Aorta (tissue), 5 donors: ENCODE measurements at places on chromosomes 5 and 9. TPM values are rescaled to one million over a fixed set of nuclear protein-coding genes. Genes with fewer than 3 reads are reported as not detected.

Gene KLHL3
- total RNA-seq, result 38.1 TPM

Gene FABP6
- not detected for total RNA-seq

Gene FAM151B
- 4.4 TPM for total RNA-seq

Gene SHOC1
- not detected for total RNA-seq

Gene HMGXB3
- 27.6 TPM for total RNA-seq

Gene CENPK
- total RNA-seq, result 3.7 TPM

Gene IFNB1
- total RNA-seq, result not detected

Gene CDO1
- total RNA-seq, result 11.6 TPM

Gene PCDHB13
- 4.2 TPM for total RNA-seq

Gene KIF20A
- 1.9 TPM for total RNA-seq

Gene KIAA0825
- 3.7 TPM for total RNA-seq

Gene DMRT2
- not detected for total RNA-seq

Gene ADAMTS13
- total RNA-seq, result 3.6 TPM

Gene ACTL7B
- not detected for total RNA-seq

Gene RLN1
- not detected for total RNA-seq

Gene LHX3
- not detected for total RNA-seq

Gene FAM221B
- not detected for total RNA-seq

Gene EPB41L4A
- total RNA-seq, result 38.6 TPM

Gene SLC6A7
- total RNA-seq, result not detected

Gene PRSS3
- not detected for total RNA-seq

Gene EIF4EBP3
- total RNA-seq, result 14.2 TPM

Gene GABBR2
- not detected for total RNA-seq
